ENCODE measurements at places on chromosomes 6 and 20. TPM values are rescaled to one million over a fixed set of nuclear protein-coding genes. Genes with fewer than 3 reads are reported as not detected.
A peak's percentile ranks its signal among the peaks of the same experiment; 100 is the strongest.

PRL gene
- total RNA-seq: 2.1 TPM

RBPJL gene
- total RNA-seq: not detected

- no peaks in the 10 kb centered on the region for H3K4me1 ChIP-seq
- no peak overlapping the region for H3K27ac ChIP-seq
- H3K36me3 ChIP-seq: no peaks in the 10 kb centered on the region
- DNase-seq: no peak
- no peaks in the 10 kb centered on the region for H3K27me3 ChIP-seq
These were observed 555.5 kb upstream of the MARCKS start for GRCh38 chr6:113301651-113302050.

GRCh38 chr20:48612335-48612734 is 215.5 kb downstream of the PREX1 start:
- H3K4me3 ChIP-seq: no peak overlapping the region
- no peaks in the 10 kb centered on the region for H3K27me3 ChIP-seq
- DNase-seq: no peak
- no peak overlapping the region for H3K27ac ChIP-seq
- H3K4me1 ChIP-seq: peaks cover 6% of the 10 kb centered on the region

DNA sequence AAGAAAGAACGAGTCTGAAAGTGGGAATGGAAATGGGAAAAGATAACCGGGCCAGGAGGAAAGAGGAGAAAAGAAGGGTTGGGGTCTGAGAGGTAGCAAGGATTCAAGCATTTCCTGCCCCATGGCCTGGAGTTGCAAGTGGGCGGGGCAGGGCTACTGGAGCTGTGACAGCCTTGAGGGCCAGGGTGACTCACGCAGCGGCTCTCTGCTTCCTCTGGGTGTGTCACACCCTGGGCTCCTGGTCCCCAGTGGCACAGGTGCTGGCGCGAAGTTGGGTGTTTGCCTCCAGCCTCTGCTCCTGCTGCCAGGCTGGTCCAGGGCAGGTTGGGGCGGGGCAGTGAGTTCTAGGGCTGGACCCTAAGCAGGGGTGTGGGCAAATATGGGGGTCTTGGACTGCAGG is 3.3 kb upstream of the ULBP3 start:
- H3K4me1 ChIP-seq: 0 out of 2 replicates have a peak, but pooled peaks cover 6% of the 10 kb centered on the region
- no peaks in the 10 kb centered on the region for H3K36me3 ChIP-seq
- no peak overlapping the region for H3K4me3 ChIP-seq
- H3K27me3 ChIP-seq: peaks cover 7% of the 10 kb centered on the region

DNA sequence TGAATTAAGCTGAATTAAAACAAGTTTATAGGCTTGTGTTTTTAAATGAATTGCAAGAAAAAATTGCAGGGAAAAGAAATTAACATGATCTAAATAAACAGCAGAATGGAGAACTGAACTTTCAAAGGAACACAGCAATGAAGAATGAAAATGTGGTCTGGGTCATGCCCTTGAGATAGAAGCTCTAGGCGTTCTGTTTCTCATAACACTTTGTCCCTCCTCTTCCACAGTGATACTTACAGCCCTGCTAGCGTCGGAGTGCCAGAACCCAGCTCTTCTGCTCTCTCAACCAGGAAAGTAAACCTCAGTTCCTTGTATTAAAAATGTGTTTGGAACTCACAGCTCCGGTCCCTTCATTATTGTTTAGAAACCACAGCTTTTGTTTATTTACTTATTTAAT is 11.4 kb downstream of the HMGCLL1 start:
- no peak for DNase-seq
- no peaks in the 10 kb centered on the region for H3K4me1 ChIP-seq
- no peaks in the 10 kb centered on the region for H3K36me3 ChIP-seq
- H3K27me3 ChIP-seq: no peaks in the 10 kb centered on the region

DNA sequence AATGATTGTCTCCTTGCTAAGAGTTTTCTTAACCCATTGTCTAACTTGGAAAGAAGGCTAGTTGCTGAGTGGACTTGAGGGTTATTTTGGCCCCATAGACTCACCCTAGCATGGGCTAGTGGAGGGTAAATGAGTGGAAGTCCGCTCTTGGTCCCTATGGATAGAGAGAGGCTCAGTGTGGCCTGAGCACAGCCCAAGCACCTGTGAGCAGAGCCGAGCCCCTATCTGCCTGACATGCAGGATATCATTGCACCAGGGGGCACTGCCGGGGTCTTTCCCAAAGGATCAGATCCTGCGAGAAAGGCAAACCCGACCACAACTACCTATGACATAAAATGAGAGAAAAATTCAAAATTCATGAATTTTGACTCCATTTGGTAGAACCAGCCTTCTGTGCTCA is 70.6 kb upstream of the GGTLC1 start:
- H3K36me3 ChIP-seq: no peaks in the 10 kb centered on the region
- H3K4me1 ChIP-seq: no peaks in the 10 kb centered on the region
- no peak overlapping the region for H3K27ac ChIP-seq
- H3K4me3 ChIP-seq: no peak overlapping the region
- no peak for DNase-seq
- H3K27me3 ChIP-seq: no peaks in the 10 kb centered on the region

DNA sequence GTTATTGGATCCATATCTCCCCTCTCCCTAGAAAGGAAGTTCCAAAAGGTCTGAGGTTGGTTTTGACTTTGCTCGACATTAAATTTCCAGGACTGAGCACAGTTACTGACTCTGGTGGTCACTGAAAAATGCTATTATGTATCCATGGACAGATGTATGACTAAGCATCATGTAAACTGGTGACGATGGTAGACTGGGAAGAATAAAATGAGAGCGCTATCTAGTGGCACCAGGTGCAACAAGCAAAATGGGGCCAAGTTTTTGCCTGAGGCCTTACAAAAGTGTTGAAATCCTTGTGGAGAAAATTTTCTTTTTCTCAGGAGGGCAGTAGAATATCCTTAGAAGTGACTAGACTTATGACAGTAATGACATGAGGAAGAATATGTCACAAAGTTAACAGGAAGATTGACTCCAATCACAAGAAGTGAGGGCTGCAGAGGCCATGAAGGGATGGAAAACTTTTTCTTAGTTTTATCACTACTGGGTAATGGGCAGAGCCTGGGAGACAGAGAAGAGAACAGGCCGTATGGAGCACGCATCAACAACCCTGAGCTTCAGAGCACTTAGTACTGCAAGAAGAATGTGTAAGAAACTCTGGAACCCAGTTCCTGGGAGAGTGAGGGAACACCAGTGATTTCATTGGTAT is 88.9 kb upstream of the ELOVL5 start:
- no peak overlapping the region for H3K27ac ChIP-seq
- H3K27me3 ChIP-seq: no peaks in the 10 kb centered on the region
- no peaks in the 10 kb centered on the region for H3K36me3 ChIP-seq
- DNase-seq: peak; percentile 64

DNA sequence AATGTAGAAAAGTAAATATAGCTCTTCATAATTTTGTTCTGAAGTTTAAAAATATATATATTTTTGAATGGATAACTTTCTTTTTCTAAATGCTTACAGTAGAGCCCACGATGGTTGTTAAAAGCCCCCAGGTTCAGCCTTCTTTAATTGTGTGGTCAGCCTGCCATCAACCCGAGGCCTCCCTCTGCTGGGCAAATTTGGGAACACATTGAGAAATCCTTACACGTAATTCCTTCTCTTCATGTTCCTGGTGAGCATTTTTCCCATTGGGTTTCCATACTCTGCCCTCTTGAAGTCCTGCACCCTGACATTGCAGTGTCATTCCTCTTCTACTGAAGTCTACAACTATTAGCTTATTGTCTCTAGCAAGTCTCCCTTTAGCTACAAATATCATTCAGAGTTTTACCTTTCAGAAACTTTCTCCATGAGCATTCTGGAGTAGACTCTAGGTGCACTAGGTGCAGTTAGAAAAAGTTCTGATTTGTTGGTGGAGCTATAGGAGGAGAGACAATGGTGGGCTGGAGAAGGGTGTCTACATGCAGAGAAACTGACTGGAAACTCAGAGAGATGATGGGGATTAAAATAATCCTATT is 40.6 kb downstream of the TRIM38 start:
- H3K4me1 ChIP-seq: peaks cover 16% of the 10 kb centered on the region
- no peak overlapping the region for H3K27ac ChIP-seq
- H3K27me3 ChIP-seq: no peaks in the 10 kb centered on the region
- H3K36me3 ChIP-seq: peaks cover 2% of the 10 kb centered on the region
- no peak overlapping the region for H3K4me3 ChIP-seq
